NCI-H1048 (cell line): ENCODE measurements at places on chromosomes 1 and 21.

DNA sequence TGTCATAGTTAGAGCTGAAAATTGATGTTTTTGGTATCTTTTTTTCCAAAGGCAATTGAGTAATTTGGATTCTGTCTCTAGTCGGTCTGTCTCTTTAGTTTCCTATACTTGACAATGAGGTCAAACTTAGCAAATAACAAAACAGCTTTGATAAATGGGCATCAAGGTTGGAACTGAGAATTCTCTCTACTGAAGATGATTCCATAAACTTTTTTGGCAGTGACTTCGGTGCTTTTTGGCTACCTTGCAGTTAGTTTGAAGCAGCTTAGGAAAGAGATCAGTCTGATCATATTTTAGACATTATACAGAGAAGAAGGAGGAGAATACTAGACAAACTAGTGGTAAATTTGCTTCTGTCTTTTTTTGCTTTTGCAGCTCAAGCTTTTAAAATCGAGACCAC lies 559 bp downstream of the VCAM1 start:
- DNase-seq = no peak

DNA sequence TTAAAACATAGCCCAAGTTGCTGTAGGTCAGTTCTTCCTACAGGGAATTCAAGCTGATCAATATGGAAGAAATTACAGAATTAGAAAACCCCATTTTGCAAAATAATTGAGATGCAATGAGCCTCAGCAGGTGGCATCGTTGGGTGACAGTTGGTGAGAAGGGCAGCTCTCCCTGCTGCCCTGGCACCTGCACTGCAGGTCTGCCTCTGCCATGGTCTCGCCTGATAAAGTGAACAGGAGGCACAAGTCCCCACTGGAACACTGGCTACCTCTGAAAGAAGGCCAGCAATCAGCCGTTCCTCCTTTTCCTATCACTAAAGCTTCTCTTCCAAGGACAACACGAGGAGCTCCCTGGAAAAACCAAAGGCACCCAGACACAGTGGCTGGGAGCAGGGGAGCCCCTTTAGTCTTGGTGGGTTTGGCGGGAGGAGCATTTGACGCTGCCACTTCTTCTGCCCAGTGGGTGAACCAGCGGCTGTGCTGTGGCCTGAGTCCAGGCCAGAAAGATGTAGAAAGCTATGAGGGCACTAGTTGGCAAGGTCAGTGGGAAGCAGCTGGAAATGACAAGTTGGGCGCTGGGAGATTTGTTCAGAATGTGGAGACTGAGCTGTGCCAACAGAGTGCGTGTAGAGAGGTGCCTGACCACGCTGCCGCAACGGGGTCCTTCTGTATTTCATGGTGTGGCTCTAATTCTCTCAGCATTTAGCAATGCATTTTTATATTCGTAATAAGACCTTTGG lies 93.1 kb downstream of the RIPK4 start:
- no peak for DNase-seq

GRCh38 chr21:19731251-19731650 lies 1267.0 kb upstream of the NCAM2 start:
- no peak for DNase-seq

DNA sequence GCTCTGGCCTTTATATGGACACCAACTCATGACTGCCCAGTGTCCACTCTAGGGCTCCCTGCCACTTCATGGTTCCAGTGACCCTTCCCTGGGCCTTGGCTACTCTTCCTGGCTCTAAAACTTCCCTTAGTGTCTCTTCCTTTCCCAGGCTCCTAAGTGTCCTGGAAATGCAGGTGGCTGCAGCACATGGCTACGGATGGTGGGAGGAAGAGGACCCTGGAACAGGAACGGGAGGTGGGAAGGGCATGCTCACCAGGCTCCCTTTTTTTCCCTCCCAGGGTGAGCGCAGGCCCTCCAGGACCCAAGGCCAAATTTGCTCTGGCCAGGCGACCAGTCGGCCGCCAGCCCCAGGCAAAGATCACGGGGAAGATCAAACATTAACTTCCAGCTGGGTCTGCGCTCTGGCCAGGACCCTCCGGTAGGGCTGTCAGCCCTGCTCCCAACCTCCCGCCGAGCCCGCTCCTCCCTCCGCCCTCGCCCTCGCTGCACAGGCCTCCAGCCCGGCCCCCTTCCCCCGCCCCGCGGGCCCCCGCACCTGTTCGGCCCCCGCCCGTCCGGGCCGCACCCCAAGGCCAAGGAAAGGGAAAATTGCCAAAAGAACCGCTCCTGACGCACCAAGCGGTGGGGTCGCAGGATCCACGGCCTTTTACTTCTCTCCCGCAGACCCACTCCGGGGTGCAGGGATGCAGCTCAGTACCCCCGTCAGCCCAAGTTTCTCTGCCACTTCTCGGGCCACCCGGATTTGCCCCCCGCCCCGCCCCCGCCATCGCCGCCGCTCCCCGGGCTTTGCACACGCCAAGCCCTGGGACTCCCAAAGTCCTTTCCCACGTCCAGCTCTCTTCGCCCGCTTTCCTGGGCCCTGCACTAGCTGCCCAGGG lies 894 bp downstream of the TCEA3 start:
- no peak for DNase-seq

DNA sequence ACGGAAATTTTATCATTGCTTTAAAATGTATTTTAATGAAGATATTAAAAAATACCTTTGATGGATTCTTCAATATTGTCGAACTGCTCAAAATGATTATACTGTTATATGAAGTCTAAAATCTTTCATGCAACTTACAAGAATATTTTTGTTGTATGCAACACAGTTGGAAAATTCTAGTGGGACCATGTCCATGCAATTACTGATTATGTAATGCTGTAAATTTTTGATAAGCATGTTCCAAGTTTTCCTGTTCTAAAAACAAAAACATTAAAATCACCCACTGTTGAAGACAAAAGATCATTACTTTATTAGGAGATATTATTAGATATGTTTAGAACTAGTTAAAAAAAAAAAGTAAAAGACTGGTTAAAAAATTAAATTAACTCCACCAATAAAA lies 132.8 kb downstream of the NFIA start:
- no peak for DNase-seq

DNA sequence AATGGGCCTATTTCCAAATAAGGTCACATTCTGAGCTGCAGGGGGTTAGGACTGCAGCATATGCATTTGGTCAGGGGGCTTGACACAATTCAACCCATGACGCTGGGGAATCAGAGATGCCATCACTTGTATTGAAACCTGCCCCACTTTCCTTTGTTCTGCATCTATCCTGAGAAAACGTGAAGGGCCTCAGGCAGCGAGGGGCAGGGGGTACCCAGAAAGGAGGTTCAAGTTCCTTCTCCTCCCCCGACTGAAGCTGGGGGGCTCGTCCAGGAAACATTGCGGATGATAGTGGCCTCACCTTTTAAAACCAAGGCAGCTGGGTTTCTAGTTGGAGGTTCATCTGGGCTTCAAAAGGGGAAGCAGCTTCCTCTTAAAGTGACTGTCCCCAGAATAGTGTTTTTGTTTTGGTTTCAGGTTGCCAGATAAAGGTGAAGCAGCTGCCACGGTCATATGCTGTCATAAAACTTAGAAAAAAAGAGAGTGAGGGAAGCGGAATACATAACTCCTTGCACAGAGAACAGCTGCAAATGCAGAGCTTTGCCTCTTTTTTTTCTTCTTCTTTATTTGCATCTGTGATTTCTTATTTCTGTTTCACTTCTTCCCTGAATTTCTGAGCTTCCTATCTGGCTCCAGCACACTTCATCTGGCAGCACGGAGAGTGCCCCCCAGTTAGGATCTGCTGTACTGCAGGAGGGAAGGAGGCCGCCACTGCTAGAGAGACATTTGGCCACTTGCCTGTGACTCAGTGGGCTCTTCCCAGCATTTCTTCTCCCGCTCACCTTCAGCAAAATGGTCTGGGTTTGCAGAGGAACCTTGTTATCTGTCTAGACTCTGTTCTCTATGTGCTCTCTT lies 142.0 kb downstream of the AJAP1 start:
- no peak for DNase-seq

DNA sequence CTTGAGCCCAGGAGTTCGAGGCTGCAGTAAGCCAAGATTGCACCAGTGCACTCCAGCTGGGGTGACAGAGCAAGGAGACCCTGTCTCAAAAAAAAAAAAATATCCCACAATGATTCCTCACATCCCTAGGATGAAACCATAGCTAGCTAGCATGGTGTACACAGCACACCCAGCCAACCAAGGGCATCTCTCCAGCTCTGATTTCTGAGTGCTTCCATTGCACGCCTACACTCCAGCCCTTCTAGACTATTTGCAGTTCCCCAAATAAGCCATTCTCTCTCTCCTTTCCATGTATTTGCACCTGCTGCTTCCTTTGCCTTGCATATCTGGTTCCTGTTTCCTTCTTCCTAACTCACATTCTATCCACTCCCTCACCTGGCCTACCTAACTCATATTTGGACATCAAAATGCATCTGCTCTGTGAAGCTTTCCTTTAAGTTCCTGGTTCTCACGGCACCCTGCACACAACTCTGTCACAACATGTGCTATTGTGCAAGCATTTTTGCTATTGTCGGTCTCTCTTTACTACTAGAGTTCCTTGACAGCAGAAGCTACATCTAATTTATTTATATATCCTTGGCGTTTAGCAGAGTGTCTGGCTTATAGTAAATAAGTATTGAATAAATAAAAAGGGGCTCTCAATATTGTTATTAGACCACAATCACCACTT lies 2.4 kb upstream of the ELAPOR1 start:
- no peak for DNase-seq

DNA sequence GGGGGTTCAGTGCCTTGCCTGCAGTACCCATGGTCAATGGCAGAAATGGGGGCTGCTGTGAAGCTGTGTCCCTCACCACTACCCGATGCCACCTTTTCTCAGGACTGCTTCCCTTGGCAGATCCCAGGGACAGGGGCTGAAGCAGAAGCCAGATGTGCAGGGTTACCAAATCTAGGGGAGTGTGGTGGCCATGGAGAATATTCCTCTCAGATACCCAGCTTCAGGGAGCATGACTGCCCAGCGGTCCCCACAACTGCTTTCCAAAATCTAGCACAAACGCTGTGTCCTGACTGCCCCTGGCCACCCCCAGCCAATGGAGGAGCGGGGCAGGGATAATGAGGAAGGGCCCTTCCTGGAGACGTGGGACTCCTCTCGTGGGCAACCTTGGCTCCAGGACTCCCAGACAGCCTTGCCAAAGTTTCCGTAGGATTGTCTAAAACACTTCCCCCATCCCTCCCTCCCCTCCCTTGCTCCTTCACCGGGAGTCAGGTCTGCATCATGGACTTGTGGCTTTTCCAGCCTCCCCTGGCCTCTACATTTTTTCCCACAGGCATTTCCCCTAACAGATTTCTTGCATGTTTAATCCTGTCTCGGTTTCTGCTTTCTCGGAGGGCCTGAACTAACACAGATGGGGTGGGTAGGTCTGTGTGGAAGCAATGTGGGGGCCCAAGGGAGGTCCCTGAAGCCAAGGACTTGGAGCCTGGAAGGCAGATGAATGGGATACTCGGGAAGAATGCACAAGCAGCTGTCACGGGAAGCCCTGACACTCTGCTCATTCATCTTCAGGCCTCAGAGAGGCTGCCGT lies 80.5 kb downstream of the OMA1 start:
- no peak for DNase-seq

DNA sequence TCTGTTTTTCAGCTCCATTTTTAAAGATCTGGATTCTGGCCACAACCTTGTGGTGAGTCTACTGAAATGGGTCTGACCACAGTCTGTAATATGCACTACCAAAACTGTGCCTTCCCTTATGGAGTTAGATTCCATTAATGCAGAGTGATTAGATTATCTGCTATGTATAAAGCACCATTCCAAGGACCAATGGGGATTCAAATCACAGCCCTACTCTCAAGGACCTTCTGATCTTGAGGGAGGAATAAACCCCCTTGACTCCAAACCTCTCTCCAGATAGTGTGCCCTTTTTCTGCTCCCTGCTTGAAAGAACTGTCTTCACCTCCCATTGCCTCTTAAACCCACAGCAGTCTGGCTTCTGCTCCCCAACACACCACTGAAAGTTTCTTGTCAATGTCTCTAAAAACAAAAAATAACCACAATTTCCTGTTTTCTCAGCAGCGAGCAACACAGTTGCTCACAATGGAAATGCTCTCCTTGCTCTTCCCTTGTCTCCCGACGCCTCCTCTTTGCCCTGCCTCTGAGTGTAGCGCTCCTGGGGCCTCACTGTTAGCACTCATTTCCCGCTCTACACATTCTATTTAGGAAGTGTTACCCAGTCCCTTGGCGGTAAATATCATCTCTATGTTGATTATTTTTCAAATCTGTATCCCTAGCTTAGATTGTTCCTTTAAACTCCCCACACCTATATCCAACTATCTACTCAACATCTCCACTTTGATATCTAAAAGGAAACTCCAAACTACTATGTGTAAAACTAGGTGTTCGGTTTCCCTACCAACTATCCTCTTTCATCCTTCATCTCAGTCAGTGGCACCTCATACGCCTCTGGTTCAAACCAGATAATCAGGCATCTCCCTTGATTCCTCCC lies 13.6 kb downstream of the PCNX2 start:
- DNase-seq = no peak

GRCh38 chr1:113983391-113983790 lies 4.1 kb downstream of the OLFML3 start:
- DNase-seq = no peak

DNA sequence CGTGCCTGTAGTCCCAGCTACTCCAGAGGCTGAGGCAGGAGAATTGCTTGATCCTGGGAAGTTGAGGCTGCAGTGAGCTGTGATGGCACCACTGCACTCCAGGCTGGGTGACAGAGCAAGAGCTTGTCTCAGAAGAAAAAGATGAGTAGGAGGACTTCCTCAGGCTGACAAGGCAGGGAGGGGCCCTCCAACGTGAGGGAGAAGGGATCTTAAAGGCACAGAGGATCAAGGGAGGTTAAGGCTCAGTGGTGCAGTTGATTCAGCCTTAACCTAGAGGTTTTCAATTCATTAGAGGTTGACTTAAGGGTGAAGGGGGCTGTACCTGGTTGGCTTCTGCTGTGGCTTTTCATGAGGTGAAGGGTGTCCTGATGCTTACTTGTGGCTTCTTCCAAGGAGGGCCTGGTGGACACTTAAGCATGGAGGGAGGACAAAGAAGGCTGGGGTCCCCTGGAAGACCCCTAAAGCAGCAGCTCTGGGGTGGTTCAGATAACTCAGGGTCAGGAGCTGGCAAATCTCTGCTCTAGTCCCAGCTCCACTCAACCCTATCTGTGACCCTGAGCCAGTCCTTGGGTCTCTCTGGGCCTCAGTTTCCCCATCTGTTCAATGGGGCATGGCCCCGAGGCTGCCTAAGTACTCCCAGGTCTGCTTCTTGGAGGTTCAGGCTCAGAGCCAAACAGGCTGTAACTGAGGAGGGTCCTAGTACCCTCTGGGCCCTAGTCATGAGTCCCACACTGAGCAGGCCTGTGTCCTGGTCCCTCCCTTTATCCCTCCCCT lies 6.3 kb downstream of the EXTL1 start:
- no peak for DNase-seq

- no peak for DNase-seq
Observed at GRCh38 chr21:45874716-45875415, 106.7 kb upstream of the COL6A1 start.

GRCh38 chr1:93758842-93759515 lies 77.3 kb upstream of the BCAR3 start:
- DNase-seq = no peak

DNA sequence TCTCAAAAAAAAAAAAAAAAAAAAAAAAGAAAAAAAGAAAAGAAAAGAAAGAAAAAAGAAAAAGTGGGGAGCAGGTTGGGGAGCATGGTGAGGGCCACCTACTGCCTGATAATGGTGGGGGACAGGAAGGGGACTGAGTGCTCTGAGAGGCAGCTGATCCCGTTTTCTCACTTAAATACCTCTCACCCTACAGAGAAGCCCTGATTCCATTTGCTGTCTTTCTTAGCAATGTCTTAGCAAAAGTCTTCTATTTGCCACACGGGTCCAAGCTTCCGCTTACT lies 692 bp upstream of the H6PD start:
- no peak for DNase-seq
